Activated CD4-positive, CD25-positive, alpha-beta regulatory T cell treated with anti-CD3 and anti-CD28 coated beads, Interleukin-2, amount 50 U/mL, for 16 hours (primary cell): ENCODE measurements at places on chromosomes 1 and 21.

DNA sequence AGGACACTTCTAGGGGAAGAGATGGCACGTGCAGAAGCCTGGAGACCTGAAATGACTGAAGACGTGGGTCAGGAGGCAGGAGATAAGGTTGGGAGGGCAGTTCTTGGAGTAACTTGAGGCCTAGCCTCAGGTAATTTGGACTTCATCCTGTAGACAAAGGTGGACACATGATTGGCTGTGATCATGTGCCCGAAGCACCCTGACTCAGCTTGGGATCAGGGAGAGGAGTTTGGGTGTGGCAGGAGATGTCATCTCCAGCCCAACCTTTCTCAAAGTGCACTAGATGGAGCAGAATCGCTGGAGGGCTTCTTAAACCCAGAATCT lies 1.5 kb downstream of the SLC66A1 start:
- no peak for DNase-seq

DNA sequence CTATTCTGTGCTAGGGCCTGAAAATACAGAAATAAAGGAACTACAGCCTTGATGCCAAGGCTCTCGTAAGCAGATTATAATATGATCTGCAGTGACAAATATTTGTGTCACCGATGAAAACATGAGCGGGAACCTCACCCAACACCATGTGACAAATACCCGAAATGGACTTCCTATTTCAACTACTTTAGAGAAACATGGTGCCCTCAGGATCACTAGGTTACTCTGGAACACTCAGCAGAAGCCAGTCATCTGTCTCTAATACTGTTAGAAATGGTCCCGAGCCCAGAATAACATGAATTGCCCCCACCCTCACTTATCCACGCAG lies 463 bp upstream of the VAMP3 start:
- no peak for DNase-seq

DNA sequence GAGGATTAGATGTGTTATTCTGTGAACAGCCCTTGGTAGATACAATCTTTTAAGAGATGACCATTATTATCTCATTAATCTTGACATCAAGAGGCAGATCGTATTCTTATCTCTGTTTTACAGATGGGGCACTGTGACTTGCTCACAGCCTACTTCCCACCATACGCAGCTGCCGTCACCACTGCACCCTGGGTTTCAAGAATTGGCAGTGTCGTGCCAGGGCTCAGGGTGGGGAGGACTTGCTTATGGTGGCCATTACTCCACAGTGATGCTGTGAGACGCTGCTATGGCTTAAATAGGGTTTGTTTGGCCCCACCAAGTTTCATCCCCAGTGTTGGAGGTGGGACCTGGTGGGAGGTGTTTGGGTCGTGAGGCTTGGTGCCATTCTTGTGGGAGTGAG lies 45.4 kb upstream of the ZC3H12A start:
- DNase-seq: no peak

DNA sequence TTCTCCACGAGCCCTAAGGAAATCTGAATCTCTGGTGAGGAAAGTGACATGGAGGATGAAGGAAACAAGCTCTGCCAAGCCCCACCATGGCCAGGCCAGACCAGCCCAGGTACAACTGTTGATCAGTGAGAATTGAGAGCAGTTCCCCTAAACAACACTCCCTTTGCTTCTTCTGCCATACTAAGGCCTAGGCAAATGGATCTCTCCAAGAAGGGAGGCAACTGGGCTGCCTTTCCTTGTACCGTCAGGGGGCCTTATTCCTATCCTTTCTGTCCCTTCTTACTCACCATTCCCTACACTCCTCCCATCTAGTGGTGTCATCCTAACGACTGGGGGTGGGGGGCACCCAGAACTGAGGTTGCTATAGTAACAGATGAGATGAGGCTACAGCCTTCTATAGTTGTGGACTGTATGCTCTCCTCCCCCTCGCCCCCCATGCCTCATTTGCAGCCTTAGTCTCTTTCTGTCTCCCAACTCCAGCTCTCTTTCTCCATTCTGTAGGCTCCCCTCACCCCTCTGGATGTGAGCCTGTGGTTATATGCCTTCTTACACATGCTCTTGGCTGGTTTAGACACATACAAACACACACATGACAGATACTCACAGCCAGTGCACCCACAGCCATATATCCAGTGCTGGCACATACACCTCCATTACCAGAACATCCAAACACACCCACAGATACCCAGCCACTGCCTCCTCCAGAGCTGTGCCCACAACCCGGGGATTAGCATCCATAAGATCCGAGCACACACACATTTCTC lies 3.6 kb downstream of the PEA15 start:
- DNase-seq: no peak

DNA sequence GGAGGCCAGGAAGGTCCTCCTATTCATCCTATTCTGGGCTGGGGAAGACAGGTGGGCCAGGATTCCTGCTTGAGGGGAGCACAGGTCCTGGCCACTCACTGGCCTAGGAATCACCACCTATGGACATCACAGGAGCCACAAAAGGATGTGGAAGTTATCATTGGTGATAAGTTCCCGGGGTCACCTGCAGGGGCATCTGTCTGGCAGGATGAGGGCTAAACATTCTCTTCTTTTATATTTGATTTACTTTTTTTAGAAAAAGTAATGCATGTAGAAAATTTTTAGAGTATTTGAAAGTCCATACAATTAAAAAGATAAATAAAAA lies 33.2 kb upstream of the KIAA0040 start:
- no peak for DNase-seq

DNA sequence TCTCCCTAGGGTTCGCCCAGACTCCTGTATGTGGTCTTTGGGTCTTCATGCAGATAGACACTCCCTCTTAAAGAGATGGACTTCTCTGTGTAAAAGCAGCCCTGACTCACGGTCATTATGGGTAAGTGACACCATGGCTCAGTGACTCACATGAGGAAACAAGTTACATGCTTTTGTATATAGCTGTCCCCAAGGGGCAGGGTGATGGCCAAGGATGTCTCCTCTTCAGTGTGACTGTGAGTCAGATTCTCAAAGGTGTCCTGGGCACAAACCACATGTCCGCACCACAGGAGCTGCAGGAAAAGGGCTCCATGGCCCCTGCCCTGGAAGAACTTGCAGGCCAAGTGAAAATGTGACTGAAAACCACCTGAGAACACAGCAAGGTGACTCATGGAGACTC lies 380.4 kb downstream of the NPHP4 start:
- no peak for DNase-seq

- no peak for DNase-seq
These were observed 13.0 kb upstream of the PEAR1 start for GRCh38 chr1:156880473-156880872.

GRCh38 chr1:214004014-214004413 lies 16.2 kb downstream of the PROX1 start:
- no peak for DNase-seq

GRCh38 chr1:214792527-214793186 lies 189.7 kb downstream of the CENPF start:
- no peak for DNase-seq

GRCh38 chr1:195608883-195609282 lies 999.4 kb downstream of the KCNT2 start:
- DNase-seq: no peak

GRCh38 chr1:41745022-41745421 lies 173.7 kb downstream of the HIVEP3 start:
- no peak for DNase-seq

DNA sequence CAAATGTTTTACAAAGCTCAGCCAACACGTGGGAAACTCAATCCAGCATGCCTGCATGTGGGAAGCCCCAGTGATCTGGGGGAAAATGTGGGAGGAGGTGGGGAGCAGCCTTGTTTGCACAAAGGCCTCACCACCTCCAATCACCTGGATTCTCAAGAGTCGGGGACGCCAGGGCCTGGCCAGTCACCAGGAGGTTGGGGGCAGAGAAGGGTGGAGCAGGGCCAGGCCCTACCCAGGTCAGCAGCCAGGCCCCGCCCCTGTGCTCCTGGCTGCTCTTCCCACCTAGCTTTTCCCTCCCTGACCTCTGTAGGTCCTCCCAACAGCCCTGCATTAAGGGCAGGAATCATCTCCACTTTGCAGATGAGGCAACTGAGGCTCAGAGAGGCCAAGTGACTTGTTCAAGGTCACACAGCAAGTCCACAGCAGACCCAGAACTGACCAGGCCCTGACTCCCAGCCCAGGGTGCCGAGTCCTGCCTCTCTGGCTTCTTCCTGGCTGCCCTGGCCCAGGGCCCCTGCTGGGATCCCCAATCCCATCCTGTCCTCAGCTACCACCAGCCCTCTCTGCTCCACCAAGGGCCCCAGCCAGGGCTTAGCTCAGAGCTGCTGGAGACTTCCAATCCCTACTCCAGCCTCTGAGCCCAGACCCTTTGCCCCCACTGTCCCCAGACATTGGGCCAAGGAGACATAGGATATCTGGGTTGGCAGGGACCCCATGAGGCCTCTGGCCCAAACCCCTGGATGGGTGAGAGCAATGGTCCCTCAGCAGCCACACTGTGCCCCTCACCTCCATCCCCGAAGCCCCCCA lies 508.6 kb downstream of the PTPRU start:
- no peak for DNase-seq
